ENCODE measurements at places on chromosomes 12 and 14. TPM values are rescaled to one million over a fixed set of nuclear protein-coding genes. Genes with fewer than 3 reads are reported as not detected.

Gene CEP170B
- total RNA-seq: 7.5 TPM

GRCh38 chr14:87975636-87976035 is 17.3 kb downstream of the GALC start:
- no peak for DNase-seq

- DNase-seq: no peak
Observed at GRCh38 chr14:34040766-34041165, 89.9 kb upstream of the EGLN3 start.

- no peak for DNase-seq
Observed at GRCh38 chr12:15650399-15651128, 138.6 kb downstream of the EPS8 start.

Gene NKX2-1
- total RNA-seq: not detected

- DNase-seq: no peak
Observed at GRCh38 chr14:63134801-63135200, 69.4 kb upstream of the RHOJ start.

DNA sequence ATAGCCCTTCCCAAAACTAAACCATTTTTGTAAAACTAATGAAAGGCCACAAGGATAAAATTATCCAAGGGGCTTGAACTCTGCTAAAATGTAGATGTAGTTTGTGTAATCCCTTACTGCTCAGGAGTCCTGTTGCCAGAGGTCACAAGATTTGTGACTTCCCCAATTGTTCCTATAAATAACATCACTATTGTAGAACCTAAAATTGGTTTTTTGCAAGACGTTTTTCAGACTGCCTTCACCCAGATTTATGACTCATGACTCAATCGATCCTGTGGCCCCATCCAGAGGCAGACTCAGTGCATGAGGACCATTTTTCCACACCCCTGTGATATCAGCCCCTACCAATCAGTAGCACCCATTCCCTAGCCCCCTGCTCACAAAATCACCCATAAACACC is 61.5 kb upstream of the RASSF8 start:
- DNase-seq: no peak

DNA sequence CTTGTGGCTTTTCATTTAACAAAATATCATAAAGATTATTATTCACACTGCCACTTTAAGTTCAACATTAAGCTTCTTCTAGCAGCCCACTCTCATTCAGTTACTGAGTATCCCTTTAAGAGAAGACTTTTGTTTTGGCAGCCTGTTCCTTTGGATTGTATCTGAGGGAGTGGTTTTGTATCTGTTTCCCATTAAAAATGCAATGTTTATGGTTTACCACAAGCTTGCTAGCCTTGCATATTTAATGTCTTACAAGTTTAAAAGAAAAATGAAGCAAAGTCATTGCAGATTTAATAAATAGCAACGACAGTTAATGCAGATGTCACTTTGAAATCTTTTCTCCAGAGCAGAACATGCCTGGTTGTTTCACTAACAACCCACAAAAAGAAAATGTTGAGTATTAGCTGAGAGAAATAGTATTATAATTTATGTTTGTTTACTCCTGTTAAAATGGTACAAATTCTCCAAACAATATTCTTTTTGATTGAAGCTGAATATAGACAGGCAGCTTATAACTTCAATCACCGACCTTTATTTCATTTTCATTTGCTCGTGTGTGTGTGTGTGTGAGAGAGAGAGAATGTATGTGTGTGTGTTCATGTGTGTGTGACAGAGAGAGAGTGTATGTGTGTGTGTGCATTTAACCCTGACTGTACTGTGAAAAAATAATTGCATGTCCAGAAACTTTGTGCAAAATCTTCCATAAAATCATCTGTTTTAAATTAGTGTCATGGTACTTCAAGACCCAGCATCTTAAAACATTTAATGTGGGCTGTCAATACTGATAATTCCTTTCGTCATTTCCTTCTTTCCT is 1.8 kb downstream of the DCN start:
- DNase-seq: no peak

GRCh38 chr14:21056520-21057163 is 980 bp upstream of the RNASE8 start:
- peak; percentile 11 for DNase-seq
